Naive thymus-derived CD8-positive, alpha-beta T cell (primary cell): ENCODE measurements at places on chromosomes 7 and 10. TPM values are rescaled to one million over a fixed set of nuclear protein-coding genes. Genes with fewer than 3 reads are reported as not detected.

DNA sequence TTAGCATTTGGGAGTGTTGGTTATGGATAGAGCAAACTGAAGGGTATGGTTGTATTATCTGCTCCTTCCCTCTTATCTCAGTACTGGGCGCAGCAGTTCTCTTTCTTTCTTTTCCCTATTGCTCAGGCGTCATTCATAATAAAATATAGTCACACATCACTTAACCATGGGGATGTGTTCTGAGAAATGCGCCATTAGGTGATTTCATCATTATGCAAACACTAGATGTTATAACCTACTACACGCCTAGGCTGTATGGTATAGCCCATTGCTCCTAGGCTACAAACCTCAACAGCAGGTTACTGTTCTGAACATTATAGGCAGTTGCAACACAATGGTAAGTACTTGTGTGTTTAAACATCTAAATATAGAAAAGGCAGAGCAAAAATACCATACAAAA, 401.7 kb downstream of the EXOC4 start:
- H3K36me3 ChIP-seq = no peaks in the 10 kb centered on the region
- H3K4me1 ChIP-seq = no peaks in the 10 kb centered on the region
- no peaks in the 10 kb centered on the region for H3K27me3 ChIP-seq
- no peak for DNase-seq

GRCh38 chr10:6953271-6953801, 373.3 kb upstream of the PRKCQ start:
- no peaks in the 10 kb centered on the region for H3K27me3 ChIP-seq
- H3K27ac ChIP-seq = no peak overlapping the region
- H3K36me3 ChIP-seq = no peaks in the 10 kb centered on the region

GRCh38 chr7:157675427-157675927, 338.7 kb downstream of the DNAJB6 start:
- H3K27ac ChIP-seq = no peak overlapping the region
- H3K4me1 ChIP-seq = peaks cover 10% of the 10 kb centered on the region
- no peak for DNase-seq
- peaks cover 62% of the 10 kb centered on the region for H3K27me3 ChIP-seq

DNA sequence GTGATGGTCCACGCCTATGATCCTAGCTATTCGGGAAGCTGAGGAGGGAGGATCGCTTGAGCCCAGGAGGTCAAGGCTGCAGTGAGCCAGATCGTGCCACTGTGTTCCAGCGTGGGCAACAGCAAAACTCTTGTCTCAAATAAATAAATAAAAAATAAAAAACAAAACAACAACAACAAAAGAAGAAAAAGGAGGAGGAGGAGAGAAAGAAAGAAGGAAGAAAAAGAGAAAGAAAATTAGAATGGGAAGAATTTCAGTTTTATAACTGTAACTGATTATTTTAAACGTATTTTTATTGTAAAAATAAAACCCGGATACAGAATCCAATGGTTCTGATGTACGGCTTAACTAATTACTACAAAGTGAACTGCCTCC, 37.2 kb upstream of the PSAP start:
- peak overlapping the region; percentile 91 for H3K4me3 ChIP-seq
- peak overlapping the region; percentile 75 for H3K27ac ChIP-seq
- no peaks in the 10 kb centered on the region for H3K27me3 ChIP-seq
- no peaks in the 10 kb centered on the region for H3K36me3 ChIP-seq

DNA sequence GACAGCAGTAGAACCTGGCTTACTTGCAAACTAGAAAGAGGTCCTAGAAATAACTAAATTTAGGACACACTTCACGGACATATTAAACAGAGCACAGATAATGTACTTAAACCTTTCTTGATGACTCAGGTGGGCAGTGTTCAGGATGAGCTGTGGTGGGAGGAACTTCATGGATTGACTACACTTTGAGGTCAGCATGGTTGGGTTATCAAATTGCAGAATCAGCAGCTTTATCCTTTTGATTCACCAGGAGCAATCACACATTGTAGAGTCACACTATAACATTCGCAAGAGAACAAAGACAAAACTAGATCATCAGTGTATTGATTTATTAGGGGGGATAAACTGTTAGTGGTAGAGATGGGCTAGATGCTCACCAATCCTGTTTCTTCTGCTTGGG, 38.6 kb upstream of the AGK start:
- peak overlapping the region; percentile 77 for H3K4me3 ChIP-seq
- DNase-seq = no peak
- no peak overlapping the region for H3K27ac ChIP-seq

GRCh38 chr7:136198168-136198567, 221.0 kb upstream of the MTPN start:
- no peaks in the 10 kb centered on the region for H3K27me3 ChIP-seq
- H3K4me3 ChIP-seq = no peak overlapping the region
- DNase-seq = no peak
- peaks cover 3% of the 10 kb centered on the region for H3K36me3 ChIP-seq
- no peak overlapping the region for H3K27ac ChIP-seq

- no peaks in the 10 kb centered on the region for H3K4me1 ChIP-seq
- peaks cover 2% of the 10 kb centered on the region for H3K27me3 ChIP-seq
- no peak for DNase-seq
- H3K27ac ChIP-seq = no peak overlapping the region
These were observed 126.0 kb upstream of the WNT16 start for GRCh38 chr7:121202834-121203233.

DNA sequence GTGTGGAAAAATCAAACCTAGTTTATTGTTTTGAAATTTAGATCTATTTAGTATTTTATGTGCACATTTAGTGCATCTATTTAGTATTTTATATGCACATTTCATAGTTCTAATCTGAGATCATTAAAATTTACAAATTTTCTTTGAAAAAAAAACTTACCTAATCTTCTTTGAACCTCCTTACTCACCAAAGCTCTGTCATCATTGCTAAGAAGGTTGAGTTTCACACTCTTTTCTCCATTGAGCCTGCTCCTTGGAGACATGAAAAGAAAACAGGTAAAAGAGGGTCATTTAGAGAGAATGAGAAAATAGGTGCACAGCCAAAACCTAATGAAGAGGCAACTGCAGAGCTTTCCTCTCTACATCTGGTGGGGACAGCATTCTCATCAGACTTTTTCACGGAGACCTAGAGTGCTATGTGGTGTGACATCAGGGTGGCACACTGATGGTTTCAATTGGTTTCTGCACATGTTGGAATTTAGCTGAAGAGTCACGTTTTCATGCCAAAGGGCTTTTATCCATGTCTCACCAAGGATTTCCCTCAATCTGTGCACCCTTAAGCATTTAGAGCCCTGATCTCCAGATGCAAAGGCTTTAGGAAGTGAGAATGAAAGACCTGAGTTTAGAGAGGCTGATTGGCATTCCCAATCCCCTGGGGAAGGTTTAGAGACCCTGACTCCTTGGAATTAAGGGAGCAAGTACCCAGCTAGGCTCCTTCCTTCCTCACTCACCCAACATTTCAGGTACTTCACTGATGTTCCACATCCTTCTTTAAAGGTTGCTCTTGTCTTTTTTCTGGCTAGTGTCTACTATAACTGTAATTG, 89.2 kb upstream of the CAPZA2 start:
- no peak overlapping the region for H3K4me3 ChIP-seq
- H3K36me3 ChIP-seq = no peaks in the 10 kb centered on the region
- H3K4me1 ChIP-seq = no peaks in the 10 kb centered on the region

GRCh38 chr10:116899626-116900025, 50.3 kb downstream of the ENO4 start:
- no peaks in the 10 kb centered on the region for H3K4me1 ChIP-seq
- no peak overlapping the region for H3K27ac ChIP-seq
- no peak for DNase-seq
- H3K27me3 ChIP-seq = no peaks in the 10 kb centered on the region
- H3K36me3 ChIP-seq = no peaks in the 10 kb centered on the region

GRCh38 chr7:40965774-40966173, 737.1 kb downstream of the INHBA start:
- no peak for DNase-seq
- no peak overlapping the region for H3K4me3 ChIP-seq
- H3K27ac ChIP-seq = no peak overlapping the region
- no peaks in the 10 kb centered on the region for H3K36me3 ChIP-seq
- no peaks in the 10 kb centered on the region for H3K4me1 ChIP-seq

- H3K27ac ChIP-seq = no peak overlapping the region
- no peak overlapping the region for H3K4me3 ChIP-seq
- peaks cover 30% of the 10 kb centered on the region for H3K4me1 ChIP-seq
- no peak for DNase-seq
These were observed 3.4 kb downstream of the PALD1 start for GRCh38 chr10:70481831-70482530.

- peaks cover 41% of the 10 kb centered on the region for H3K4me1 ChIP-seq
- H3K27ac ChIP-seq = no peak overlapping the region
- H3K27me3 ChIP-seq = no peaks in the 10 kb centered on the region
These were observed 23.9 kb downstream of the KLF6 start for GRCh38 chr10:3761021-3761686.

The CYP2C9 gene
- not detected for total RNA-seq

The SPAM1 gene
- not detected for total RNA-seq

The ELN gene
- total RNA-seq = not detected

The LAMB1 gene
- 1.5 TPM for total RNA-seq

The ATRNL1 gene
- total RNA-seq = not detected

The CYP3A7 gene
- total RNA-seq = not detected

The FOXI2 gene
- total RNA-seq = not detected
